ENCODE measurements at places on chromosomes 16 and 17.

DNA sequence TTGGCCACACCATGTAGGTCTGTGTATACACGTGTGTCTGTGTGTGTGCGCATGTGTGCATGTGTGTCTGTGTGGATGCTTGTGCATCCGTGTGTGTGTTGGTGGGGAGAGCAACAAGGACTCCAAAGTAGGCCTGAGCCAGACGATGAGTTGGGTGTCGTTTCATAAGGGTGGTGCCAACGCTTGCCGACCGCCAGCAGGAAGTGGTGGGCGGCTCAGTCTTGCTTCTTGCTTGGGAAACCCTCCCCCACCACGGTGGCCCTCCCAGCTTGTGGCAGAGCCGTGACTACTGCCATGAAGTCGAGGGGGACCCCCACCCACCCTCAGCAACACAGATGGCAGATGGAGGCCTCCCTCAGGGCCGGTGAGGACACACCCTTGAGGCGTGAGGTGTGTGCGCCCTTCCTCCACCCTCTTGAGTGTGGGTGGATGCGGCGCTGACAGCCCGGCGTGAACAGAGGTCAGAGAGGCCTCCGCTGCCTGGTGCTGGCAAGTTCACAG, 17.5 kb downstream of the SBK1 start:
- no peaks in the 10 kb centered on the region for H3K4me1 ChIP-seq
- no peaks in the 10 kb centered on the region for H3K27me3 ChIP-seq
- no peaks in the 10 kb centered on the region for H3K36me3 ChIP-seq
- H3K27ac ChIP-seq: no peak overlapping the region
- H3K4me3 ChIP-seq: no peak overlapping the region

DNA sequence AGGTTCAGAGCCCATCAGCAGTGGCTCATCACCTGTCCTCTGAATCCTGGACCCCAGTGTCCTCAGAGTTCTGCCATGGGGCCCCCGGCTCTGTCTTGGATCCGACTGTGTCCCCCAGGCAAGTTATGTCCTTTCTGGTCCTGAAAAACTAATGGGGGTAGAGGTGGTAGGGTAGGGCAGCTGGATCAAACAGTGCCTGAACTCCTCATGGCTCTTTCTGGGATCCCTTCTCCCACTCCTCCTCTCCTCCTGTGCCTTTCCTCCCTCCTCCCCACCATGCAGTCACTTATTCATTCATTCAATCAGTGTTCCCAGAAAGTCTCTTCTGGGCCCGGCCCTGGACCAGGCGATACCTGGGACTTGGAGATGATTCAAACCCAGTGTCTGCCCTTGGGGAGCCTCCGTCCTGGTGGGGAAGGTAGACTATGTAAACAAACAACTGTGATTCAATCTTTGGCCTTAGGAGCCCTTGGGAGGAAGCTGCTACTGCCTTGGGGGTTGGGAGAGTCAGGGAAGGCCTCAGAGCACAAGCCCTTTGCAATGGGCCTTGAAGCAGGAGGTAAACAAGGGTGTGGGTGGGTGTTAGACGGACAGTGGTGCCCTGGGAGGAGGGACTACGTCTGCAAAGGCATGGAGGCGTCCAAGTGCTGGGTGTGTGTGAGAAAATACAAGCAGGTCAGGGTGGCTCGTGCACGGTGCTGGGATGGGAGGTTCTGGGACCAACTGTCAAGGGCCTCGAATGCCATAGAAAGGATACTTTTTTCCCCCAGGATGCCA, 6.4 kb upstream of the FAM83G start:
- H3K27ac ChIP-seq: no peak overlapping the region
- DNase-seq: peak; percentile 37
- peaks cover 8% of the 10 kb centered on the region for H3K4me1 ChIP-seq

DNA sequence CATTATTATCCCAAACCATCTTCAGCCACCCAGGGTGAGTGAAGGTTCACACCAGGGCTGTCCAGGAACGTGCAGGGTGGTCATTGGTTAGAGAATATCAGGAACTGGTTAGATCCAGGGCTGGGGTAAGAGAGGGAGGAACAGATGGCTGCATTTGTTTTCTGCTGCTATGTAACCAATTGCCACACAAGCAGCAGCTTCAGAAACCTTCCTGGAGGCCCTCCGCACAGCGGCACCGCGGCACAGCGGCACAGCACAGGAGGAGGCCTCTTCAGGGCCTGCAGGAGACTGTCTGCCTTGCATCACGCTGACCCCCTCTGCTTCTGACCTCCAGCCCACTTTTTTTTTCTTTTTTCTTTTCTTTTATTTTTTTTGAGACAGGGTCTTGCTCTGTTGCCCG, 86.1 kb downstream of the KCNJ12 start:
- H3K27me3 ChIP-seq: peaks cover 31% of the 10 kb centered on the region
- H3K4me3 ChIP-seq: no peak overlapping the region
- DNase-seq: no peak
- no peaks in the 10 kb centered on the region for H3K36me3 ChIP-seq

DNA sequence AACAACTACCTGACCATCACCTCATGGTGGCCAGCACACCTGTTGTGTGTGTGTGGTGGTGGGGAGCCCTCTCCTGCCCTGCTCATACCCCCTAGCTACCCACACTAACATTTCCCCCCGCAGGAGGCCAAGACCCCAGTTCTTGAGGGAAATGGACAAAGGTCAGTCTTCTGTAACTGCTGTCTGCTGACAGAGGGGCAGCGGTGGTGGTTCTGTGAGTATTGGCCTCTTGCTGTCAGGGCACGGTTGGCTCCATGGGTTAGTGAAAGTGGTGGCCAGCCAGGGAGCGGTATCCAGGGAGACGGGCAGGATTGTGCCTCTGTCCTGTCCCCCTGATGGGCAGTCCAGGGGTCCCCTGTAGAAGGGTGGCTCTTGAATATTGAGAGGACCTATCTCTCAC, 26.2 kb downstream of the ZNF778 start:
- H3K4me3 ChIP-seq: no peak overlapping the region
- no peak overlapping the region for H3K27ac ChIP-seq
- no peaks in the 10 kb centered on the region for H3K36me3 ChIP-seq

DNA sequence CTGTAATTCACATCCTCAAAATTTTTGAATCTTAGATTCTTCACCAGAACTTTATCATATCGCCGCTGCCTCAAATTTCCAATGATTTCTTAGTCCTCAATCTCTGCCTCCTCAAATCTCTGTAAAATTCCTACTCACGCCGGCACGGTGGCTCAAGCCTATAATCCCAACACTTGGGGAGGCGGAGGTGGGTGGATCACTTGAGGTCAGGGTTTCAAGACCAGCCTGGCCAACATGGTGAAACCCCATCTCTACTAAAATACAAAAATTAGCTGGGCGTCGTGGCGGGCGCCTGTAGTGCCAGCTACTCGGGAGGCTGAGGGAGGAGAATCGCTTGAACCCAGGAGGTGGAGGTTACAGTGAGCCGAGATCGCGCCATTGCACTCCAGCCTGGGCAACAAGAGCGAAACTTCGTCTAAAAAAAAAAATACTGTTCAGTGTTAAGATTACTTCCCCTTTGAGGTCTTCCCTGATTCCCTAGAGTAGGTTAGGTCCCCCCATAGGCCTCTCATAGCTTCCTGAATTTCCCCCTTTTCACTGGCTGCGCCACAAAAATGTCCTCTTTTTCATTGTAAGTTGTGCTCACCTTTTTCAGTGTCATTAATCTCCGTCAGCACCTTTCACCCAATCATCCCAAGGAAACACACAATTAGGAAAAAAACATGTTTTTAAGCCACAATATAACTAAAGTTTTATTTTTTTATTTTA, 919 bp upstream of the CBX1 start:
- H3K4me3 ChIP-seq: peak overlapping the region; percentile 78
- no peak overlapping the region for H3K27ac ChIP-seq
- no peaks in the 10 kb centered on the region for H3K27me3 ChIP-seq
- DNase-seq: no peak
- H3K4me1 ChIP-seq: peaks cover 10% of the 10 kb centered on the region

DNA sequence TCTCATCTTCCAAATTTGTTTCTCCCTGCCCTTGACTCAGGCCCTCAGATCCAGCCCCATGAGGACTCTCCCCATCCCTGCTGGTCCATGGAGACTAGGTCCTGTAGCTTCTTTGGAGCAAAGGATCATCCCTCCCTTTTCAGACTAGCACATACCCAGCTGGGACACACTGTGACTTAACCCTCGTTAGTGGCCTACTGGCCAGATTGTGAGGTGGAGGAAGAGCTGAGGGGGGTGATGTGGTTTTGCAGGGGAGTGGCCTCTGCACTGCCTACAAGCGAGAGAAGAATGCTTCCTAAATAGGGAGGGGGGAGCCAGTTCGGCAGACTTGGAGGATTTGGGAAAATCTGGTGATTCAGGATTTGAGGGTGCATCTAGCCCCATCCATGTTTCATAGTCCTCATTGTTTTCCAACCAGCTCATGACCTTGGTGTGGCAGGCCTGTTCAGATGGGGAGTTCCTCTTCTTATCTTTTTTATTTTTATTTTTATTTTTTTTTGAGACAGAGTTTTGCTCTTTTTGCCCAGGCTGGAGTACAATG, 47.8 kb upstream of the SLC47A1 start:
- H3K27me3 ChIP-seq: no peaks in the 10 kb centered on the region
- DNase-seq: no peak
- H3K4me1 ChIP-seq: no peaks in the 10 kb centered on the region
- H3K4me3 ChIP-seq: no peak overlapping the region
- no peak overlapping the region for H3K27ac ChIP-seq

- peak overlapping the region; percentile 54 for H3K27ac ChIP-seq
- H3K36me3 ChIP-seq: no peaks in the 10 kb centered on the region
- DNase-seq: no peak
Measured at GRCh38 chr16:86565181-86565631, 1.4 kb upstream of the FOXC2 start.

DNA sequence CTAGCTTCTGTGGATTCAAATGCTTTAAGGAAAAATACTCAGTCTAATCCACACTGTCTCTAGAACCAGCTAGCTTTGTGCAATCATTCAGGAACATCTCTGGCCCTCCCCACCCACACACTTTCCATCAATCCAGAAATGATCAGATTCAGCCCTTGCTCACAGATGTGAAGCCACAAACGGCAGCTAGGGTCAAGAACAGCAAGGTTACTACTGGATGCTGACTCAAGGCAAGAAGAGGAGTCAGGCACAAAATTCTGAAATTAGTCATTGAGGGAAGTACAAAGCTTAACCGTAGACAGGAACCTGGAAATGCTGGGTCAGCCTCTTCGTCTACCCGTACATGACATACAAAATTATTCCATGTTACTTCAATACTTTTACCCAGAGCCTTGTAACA, 174.6 kb downstream of the CDH13 start:
- H3K36me3 ChIP-seq: no peaks in the 10 kb centered on the region
- H3K27ac ChIP-seq: no peak overlapping the region
- no peak overlapping the region for H3K4me3 ChIP-seq
- no peak for DNase-seq
- H3K4me1 ChIP-seq: no peaks in the 10 kb centered on the region

DNA sequence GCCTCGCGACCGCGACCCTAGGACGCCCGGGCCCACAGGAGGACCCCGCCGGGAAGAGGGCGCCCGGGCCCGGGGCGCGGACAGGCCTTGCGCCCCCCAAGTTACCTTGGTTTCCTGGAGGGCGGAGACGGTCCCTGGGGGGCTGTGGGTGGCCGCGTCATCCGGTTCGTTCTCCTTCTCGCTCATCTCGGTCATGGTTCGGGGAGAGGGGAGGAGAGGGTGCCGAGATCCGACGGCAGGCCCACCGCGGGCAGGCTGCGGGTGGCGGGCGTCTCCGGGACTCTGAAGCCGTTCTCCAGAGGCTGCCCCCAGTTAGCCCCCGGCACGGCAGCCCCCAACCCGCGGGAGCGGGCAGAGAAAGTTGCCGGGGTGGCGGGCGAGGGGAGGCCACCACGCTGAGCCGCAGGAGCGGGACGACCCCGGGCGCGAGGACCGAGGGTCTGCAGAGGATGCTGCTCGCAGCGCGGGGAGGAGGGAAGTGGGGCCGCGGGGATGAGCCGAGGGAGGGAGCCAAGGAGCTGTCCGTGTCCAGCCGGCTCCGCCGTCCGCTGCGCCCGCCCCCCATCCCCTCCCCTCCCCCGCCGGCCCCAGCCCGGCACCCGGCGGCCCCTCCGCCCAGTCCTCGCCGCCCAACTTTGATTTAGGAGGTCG, at the start of gene STAC2:
STAC2 (minus strand) TSS at position 638 of the 651 bp plus-strand sequence; CDS start at position 195, 443 bp downstream.
- no peak within 1 kb of the TSS for H3K4me3 ChIP-seq
- no peak within 1 kb of the TSS for H3K27ac ChIP-seq
- no peaks in the 10 kb centered on the region for H3K27me3 ChIP-seq
- DNase-seq: no peak
- no peaks in the 10 kb centered on the region for H3K36me3 ChIP-seq
- H3K4me1 ChIP-seq: no peaks in the 10 kb centered on the region

DNA sequence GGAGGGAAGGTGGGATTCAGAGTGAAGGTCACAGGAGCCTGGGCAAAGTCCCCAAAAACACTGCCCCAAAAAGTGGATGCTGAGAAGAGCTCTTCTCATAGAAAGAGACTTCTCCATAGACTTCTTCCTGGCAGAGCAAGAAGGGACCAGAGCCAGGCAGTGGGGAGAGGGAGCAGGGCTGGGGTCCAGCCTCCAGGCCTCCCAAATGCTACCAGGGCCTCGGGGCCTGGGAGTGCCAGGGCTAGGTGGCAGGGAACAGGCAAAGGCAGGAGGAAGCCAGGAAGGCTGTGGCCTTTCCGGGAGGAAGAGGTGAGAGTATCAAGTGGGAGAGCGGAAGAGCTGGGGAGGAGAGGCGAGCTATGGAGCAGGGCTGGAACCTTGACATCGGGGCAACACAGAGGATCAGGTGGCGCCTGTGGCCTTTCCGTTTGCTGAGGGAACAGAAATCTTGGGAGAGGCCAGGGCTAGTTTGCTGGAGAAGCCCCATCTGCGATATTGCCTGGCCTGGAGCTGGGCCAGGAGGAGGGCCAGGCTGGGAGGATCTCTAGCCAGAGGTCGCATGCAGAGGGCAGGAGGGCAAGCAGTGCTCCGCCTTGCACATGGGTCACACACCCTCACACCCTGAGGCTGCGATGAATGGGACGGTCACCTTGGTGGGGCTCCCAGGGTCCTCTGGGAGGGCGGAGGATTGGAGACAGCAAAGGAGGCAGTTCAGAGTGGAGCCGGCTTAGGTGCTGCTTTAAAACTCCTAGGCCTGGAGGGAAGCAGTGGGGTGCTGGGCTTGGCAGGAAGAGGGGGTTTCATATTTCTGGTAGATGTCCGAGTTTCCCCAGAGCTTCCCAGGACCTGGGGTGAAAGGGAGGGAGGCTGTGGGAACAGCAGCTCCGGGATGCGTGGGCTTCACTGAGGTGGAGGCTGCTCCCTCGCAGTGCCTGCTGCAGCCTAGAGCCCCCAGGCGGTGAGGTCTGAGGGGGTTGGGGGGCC, 3.4 kb downstream of the SLC16A5 start:
- H3K4me3 ChIP-seq: no peak overlapping the region
- H3K27me3 ChIP-seq: no peaks in the 10 kb centered on the region
- H3K27ac ChIP-seq: no peak overlapping the region
- H3K4me1 ChIP-seq: peaks cover 34% of the 10 kb centered on the region
- no peaks in the 10 kb centered on the region for H3K36me3 ChIP-seq
- no peak for DNase-seq

- no peak for DNase-seq
- H3K4me3 ChIP-seq: no peak overlapping the region
- H3K36me3 ChIP-seq: no peaks in the 10 kb centered on the region
- H3K27ac ChIP-seq: no peak overlapping the region
- no peaks in the 10 kb centered on the region for H3K4me1 ChIP-seq
Measured at GRCh38 chr16:30903596-30903995, 7.2 kb downstream of the CTF1 start.

GRCh38 chr16:15915555-15916081, 27.2 kb upstream of the CEP20 start:
- H3K27ac ChIP-seq: no peak overlapping the region
- no peak for DNase-seq
- H3K4me3 ChIP-seq: no peak overlapping the region
- peaks cover 9% of the 10 kb centered on the region for H3K4me1 ChIP-seq
- H3K27me3 ChIP-seq: no peaks in the 10 kb centered on the region
